ENCODE measurements at places on chromosomes 2 and 18. TPM values are rescaled to one million over a fixed set of nuclear protein-coding genes. Genes with fewer than 3 reads are reported as not detected.

DNA sequence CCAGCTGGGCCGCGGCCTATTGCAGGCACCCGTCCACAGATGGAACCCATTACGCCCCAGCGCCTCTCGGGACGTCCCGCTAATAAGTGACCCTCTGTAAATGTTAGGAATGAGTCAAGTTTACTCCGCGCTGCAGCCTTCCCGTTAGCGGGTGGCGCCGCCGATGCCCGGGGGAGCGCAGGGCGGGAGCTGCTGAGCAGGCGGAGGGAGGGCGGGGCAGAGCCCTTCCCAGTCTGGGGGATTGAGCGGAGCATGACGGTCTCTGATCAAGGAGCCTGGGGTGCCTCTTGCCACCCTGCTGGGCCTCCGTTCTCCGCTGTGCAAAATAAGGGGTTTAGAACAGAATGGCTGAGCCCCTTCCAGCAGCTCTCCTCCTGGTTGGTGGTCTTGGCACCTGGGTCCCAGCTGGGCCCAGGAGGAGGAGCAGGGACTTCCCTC is 10.5 kb downstream of the CROCC2 start:
- peaks cover 41% of the 10 kb centered on the region for H3K4me1 ChIP-seq
- H3K27ac ChIP-seq, result no peak overlapping the region
- peak; percentile 85 for DNase-seq
- H3K27me3 ChIP-seq, result no peaks in the 10 kb centered on the region

DNA sequence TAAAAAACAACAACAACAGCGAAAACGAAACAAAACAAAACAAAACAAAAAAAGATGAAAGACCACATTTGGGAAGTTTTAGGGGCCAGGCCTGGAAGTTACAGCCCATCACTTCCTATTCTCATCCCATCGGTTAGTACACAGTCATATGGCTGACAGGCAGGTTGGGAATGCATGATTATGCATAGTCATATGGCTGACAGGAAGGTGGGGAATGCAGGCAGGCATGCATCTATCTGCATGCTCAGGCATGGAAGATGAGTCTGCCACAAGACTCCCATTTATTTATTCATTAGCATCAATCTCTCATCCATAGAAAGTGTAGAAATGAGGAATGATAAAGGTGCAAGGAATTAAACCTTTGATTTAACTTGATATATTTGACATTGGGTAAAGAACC is 325.3 kb upstream of the MEX3C start:
- no peak overlapping the region for H3K27ac ChIP-seq
- H3K27me3 ChIP-seq, result no peaks in the 10 kb centered on the region
- no peaks in the 10 kb centered on the region for H3K36me3 ChIP-seq

- peaks cover 23% of the 10 kb centered on the region for H3K36me3 ChIP-seq
- DNase-seq, result no peak
- H3K4me1 ChIP-seq, result peaks cover 100% of the 10 kb centered on the region
- H3K27ac ChIP-seq, result peak overlapping the region; percentile 23
- no peak overlapping the region for H3K4me3 ChIP-seq
Measured at GRCh38 chr2:68747900-68748299, 13.3 kb downstream of the ARHGAP25 start.

- H3K27ac ChIP-seq, result peak overlapping the region; percentile 84
- no peak overlapping the region for H3K4me3 ChIP-seq
- no peaks in the 10 kb centered on the region for H3K27me3 ChIP-seq
Measured at GRCh38 chr2:43265421-43265820, 39.0 kb upstream of the ZFP36L2 start.

DNA sequence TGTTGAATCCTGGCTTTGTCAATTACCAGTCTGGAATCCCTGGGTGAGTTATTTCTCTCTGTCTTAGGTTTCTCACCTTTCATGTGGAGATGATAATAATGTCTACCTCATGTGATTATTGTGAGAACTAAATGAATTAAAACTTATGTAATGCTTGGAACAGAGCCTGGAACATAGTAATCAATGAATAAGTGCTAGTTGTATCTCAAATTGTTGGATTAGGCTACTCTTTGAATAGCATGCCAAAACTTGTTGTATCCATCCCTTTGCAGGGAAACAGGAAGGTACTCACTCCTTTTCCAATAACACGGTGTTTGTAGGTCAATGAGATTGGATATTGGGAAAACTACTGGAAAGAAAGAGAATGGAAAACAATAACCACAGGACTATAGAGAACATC is 796.6 kb upstream of the ZEB2 start:
- H3K27me3 ChIP-seq, result no peaks in the 10 kb centered on the region
- H3K27ac ChIP-seq, result no peak overlapping the region
- no peak overlapping the region for H3K4me3 ChIP-seq
- H3K36me3 ChIP-seq, result no peaks in the 10 kb centered on the region

- H3K4me1 ChIP-seq, result no peaks in the 10 kb centered on the region
- DNase-seq, result no peak
- no peak overlapping the region for H3K27ac ChIP-seq
- H3K36me3 ChIP-seq, result no peaks in the 10 kb centered on the region
Measured at GRCh38 chr18:33560686-33561370, 17.2 kb upstream of the ASXL3 start.

DNA sequence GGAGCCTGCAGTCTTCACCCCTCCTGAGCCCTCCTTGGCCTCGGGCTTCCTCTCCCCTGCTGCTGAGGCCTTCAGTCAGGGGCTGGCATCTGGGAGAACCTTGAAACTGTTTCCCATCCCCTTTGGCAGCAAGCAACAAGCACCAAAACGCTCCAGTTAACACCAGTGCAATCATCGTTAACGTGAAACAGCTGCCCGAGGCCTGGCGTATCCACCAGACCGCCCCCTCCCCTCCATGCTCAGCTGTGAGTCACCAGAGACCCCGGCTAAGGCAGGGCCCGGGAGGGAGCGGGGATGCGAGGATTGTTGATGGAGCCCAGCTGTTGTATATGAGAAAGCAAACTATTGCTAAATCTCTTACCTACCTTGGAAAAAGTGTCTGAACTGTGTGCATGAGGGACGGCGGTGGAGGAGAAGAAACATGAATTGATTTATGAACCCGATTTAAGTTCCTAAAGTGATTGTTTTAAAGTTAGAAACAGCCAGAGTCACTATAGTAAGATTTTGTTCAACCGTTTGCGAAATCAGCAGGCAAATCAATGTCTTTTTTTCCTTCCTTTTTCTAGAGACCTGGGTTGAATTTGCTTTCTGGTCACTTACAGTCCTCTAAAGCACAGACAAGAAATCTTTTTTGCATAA is 5.2 kb downstream of the ZFP36L2 start:
- H3K4me3 ChIP-seq, result peak overlapping the region; percentile 94
- peak; percentile 89 for DNase-seq
- H3K27me3 ChIP-seq, result no peaks in the 10 kb centered on the region
- peaks cover 14% of the 10 kb centered on the region for H3K36me3 ChIP-seq

Gene CDK5R2
- total RNA-seq, result not detected

GRCh38 chr2:157359628-157360027 is 34.0 kb upstream of the ERMN start:
- peaks cover 18% of the 10 kb centered on the region for H3K4me1 ChIP-seq
- no peak overlapping the region for H3K4me3 ChIP-seq
- no peaks in the 10 kb centered on the region for H3K27me3 ChIP-seq
- no peaks in the 10 kb centered on the region for H3K36me3 ChIP-seq
- DNase-seq, result no peak

GRCh38 chr2:14967729-14968128 is 335.2 kb downstream of the LRATD1 start:
- H3K4me3 ChIP-seq, result no peak overlapping the region
- no peak overlapping the region for H3K27ac ChIP-seq
- no peak for DNase-seq

DNA sequence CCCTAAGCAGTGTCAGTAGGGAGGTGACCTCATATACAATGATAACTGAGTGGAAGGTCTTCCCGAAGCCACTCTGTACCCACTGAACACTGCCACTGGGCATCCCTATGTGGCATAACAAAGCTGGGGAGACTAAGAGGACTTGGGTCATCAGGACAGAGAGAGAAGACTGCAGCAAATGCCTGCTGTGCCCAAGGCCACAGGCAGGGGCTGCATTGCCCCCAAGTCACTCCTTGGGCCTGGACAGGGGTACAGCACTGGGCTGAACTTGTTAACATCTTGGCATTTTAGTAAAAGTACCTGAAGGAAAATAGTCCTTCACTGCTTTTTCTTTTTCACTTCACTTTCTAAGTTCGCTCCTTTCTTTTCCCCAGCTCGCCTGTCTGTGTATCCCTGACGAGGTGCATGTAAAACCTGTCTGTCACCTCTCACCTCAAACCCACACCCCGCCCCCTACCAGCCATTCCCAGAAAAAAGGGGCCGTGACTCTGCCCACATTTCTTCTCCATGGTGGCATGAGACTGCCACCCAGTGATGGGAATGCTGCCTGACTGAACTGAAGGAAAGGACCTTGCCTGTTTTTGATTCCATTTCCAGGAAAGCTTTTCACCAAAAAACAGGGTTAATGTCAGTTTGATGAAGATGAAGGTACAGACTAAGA is 62.9 kb downstream of the MTHFD2 start:
- H3K36me3 ChIP-seq, result no peaks in the 10 kb centered on the region
- no peaks in the 10 kb centered on the region for H3K4me1 ChIP-seq
- DNase-seq, result no peak
- no peak overlapping the region for H3K4me3 ChIP-seq
- no peak overlapping the region for H3K27ac ChIP-seq

DNA sequence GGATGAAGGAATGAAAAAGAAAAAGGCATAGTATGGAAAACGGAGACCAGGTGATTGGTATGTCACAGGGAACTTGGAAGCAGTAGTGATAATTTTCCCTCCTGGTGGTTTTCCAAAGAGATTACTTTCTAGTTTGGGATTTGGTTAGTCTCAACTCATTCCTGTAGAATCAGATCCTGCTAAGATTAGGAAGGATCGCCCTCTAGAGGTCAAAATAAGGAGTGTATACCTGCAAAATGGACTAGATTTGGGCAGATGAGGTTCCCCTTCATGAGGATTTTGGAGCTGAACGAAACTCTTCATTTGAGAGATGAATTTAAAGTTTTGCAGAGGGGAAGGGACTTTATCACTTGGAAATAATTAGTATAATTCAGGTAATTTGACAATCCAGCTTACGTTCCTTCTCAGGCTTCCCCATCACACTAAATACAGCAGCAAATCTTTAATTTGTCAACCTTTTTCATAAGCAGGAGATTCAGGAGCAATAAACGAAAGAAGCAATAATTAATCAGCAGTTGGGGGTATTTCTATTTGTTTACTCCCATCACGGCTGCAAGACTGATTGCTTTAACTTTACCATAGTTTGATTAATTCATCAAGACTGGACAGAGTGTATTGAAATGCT is 65.2 kb downstream of the CCDC195 start:
- DNase-seq, result no peak
- no peaks in the 10 kb centered on the region for H3K36me3 ChIP-seq
- H3K4me3 ChIP-seq, result no peak overlapping the region
- H3K27me3 ChIP-seq, result no peaks in the 10 kb centered on the region

DNA sequence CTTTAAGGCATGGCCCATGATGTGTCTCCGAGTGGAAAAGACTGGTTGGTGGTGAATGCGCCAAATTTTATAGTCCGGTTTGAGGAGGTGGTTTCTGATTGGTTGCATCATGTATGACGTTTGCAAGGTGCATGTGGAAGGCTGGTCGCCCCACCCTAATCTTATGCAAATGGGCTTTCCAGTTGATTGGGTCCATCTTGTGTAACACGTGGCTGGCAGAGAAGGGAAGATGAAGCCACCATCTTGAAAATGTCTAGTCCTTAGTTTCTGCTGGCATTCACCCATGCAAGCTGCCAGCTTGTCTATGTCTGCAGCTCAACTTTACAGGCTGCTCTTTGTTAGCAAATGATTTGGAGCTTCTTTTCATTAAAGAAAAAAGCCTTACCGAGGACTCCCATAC is 132.2 kb downstream of the PIK3C3 start:
- no peak overlapping the region for H3K4me3 ChIP-seq
- no peaks in the 10 kb centered on the region for H3K4me1 ChIP-seq
- no peaks in the 10 kb centered on the region for H3K27me3 ChIP-seq
- no peak overlapping the region for H3K27ac ChIP-seq

Gene KCNE4
- 3.4 TPM for total RNA-seq

Gene TAF1B
- 19.1 TPM for total RNA-seq

DNA sequence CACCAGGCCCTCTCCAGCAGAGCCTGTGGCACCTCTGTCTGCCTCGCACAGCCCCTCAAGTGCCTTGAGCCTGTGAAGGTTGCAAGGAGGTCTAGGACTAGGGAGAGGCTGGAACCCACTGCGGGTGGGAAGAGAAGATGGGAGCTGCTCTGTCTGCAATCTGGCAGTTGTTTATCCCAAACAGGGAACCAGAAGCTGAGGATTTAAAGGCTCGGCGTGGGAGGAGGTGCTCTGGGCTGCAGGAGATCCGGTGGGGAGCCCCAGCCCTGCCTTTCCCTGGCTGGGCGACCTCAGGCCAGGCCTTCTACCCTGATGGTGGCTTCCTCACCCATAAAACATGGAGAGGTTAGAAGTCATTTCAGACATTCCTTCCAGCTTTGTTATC is 174.1 kb downstream of the SMAD7 start:
- H3K36me3 ChIP-seq, result no peaks in the 10 kb centered on the region
- peaks cover 35% of the 10 kb centered on the region for H3K4me1 ChIP-seq
- no peak for DNase-seq
- H3K27ac ChIP-seq, result no peak overlapping the region
- no peaks in the 10 kb centered on the region for H3K27me3 ChIP-seq

GRCh38 chr2:225458431-225459117 is 59.1 kb downstream of the NYAP2 start:
- no peaks in the 10 kb centered on the region for H3K27me3 ChIP-seq
- no peak overlapping the region for H3K27ac ChIP-seq
- no peaks in the 10 kb centered on the region for H3K4me1 ChIP-seq
- H3K36me3 ChIP-seq, result no peaks in the 10 kb centered on the region
- H3K4me3 ChIP-seq, result no peak overlapping the region

DNA sequence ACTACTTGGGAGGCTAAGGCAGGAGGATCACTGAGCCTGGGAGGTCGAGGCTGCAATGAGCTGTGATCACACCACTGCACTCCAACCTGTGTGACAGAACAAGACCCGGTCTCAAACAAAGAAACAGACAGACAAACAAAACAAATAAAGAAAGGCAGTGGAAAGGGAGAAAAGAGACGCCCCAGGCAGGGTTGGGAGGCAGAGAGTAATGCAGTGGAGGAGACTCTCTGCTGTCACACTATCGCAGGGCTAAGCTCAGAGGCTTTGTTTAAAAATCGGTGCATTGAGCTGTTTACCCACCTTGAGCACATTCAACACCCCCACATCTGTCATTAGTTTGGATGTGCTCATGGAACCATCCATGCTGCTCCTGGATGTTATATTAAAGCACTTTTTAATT is 84.2 kb upstream of the RMP24 start:
- no peaks in the 10 kb centered on the region for H3K27me3 ChIP-seq
- no peak for DNase-seq
- no peak overlapping the region for H3K27ac ChIP-seq
- H3K36me3 ChIP-seq, result no peaks in the 10 kb centered on the region

Gene HRH4
- total RNA-seq, result 1.0 TPM
